Daoy (cell line): ENCODE measurements at places on chromosomes 6 and 20. TPM values are rescaled to one million over a fixed set of nuclear protein-coding genes. Genes with fewer than 3 reads are reported as not detected.

GRCh38 chr20:46545077-46545826, 5.2 kb downstream of the OCSTAMP start:
- peak; percentile 19 for DNase-seq

- no peak for DNase-seq
These were observed 3.1 kb upstream of the NKX2-2 start for GRCh38 chr20:21516861-21517565.

DNA sequence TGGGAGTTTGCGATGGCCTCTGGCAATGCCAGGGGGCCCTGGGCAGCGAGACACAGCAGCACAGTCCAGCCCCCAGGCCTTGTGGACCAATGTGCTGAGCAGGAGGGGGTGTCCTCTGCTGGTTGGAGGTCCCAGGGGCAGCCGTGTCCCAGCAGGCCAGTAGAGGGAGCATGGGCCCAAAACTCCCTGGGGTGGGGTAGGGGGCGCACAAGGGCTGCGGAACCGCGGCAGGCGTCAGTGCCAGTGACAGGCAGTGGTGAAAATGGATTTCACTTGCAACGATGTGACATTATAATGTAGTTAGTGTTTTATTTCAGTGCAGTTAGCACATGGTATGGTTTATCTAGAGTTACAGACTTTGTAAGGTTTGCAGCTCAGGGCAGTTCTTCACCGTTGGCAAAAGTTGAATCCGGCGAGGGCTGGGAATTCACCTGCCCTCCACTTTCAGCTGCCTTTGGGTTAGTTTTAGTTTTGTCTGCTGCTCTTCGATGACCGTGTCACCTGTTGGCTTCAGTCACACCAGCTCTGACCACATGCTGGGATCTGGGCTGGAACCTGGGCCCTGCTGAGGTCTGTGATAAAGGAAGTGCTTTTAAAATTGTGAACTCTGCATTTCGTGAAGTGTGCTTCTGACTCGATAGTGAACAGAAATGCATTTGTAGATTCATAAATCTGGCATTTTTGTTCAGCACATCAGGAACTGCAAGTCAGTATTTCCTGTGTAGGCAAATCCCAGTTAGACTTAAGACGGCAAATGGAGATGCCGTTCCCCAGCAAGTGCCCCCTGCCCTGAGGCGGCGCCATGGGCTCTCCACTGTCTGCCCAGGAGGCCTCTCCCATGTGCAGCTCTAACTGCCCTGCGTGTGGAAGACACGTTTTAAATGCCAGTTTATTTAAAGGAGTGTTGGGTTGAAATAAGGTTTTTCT, 46.8 kb downstream of the PYGB start:
- peak; percentile 63 for DNase-seq

Gene POPDC3
- total RNA-seq, result 26.3 and 33.3 TPM in 2 replicates

Gene FBXO9
- 74.7 and 90.8 TPM in 2 replicates for total RNA-seq
